ENCODE measurements at places on chromosomes 7 and 10.

DNA sequence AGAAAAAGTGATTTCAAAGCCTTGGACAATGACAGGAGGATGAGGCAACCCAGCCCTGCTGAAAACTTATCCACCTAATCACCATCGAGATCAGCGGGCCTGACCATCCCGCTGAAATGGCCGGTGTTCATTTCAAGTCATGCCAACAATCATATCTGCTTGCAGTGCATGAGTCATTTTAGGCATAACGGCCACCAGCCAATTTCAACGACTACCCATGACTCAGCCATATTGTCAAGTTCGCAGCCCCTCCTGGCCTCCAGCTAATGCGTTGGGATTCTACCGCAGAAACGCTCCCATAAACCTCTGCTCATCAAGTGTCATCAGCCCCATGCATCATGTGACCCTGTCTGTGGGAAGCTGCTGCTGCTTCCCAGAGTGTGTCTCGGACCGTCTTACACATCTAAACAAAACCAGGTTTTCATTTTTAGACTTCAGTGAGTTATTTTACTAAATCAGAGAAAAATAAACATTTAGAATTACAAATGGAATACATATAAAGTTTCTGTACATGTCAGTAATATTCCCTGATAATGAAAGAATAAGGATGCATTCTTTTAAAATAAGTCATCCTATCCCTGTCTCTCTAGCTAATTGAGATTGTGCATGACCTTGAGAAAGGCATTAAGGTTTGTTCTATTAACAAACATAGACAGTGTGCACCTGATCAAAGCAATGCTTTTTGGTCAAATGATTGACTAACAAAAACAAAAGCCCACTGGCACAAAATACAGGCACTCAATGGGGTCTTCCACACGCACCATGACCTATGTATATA lies 188.9 kb downstream of the ADAM12 start:
- no peak for DNase-seq

- DNase-seq: no peak
These were observed 478.2 kb upstream of the PFKP start for GRCh38 chr10:2589196-2589595.

DNA sequence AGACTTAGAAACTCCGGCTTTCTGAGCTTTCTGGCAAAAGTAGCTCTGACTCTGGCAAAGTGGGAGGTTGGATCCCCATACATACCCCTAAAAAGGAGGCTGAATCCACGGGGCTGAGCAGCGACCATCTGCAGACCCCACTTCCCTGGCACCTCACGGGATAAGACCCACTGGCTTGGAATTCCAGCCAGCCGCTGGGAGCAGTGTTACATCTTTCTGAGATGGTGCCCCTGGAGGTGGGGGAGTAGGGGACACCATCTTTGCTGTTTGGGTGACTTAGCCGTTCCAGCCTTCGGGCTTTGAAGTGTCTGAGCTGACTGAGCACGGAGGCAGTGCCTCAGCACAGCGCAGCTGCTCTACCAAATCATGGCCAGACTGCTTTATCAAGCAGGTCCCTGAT lies 45.0 kb upstream of the GRM3 start:
- no peak for DNase-seq

DNA sequence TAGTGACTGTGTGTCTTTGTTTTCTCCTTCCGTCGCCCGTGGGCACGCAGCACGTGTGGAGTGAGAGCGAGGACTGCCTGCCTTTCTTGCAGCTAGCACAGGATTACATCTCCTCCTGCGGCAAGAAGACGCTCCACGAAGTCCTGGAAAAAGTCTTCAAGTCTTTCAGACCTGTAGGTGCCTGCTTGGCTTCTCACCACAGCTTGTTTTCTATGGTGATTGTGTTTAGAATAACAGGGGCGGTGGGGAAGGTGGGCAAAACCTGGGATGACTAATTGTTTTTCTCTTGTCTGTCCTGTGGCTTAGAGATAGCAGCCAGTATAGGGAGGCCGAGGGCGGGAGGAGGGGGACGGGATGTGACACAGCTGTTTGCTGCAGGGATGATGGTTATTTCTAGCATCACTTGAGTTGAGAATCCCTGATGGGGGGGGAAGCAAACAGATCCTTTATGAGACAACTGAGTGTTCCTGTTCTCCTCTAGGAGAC lies 11.4 kb downstream of the MTURN start:
- DNase-seq: no peak

DNA sequence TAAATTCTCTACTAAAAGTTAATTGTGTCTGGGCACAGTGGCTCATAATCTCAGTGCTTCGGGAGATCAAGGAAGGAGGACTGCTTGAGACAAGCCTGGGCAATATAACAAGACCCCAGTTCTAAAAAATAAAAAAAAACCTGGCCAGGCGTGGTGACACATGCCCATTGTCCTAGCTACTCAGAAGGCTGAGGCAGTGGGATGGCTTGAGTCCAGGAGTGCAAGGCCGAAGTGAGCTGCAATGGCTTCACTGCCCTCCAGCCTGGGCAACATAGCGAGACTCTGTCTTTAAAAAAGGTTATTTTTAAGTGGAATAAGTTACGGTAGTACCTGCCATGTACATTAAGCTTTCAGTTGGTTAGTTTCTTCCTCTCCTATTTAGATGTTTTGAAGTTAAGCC lies 28.9 kb downstream of the CDK14 start:
- DNase-seq: no peak

- no peak for DNase-seq
These were observed 295.9 kb downstream of the GATA3 start for GRCh38 chr10:8350250-8350967.

DNA sequence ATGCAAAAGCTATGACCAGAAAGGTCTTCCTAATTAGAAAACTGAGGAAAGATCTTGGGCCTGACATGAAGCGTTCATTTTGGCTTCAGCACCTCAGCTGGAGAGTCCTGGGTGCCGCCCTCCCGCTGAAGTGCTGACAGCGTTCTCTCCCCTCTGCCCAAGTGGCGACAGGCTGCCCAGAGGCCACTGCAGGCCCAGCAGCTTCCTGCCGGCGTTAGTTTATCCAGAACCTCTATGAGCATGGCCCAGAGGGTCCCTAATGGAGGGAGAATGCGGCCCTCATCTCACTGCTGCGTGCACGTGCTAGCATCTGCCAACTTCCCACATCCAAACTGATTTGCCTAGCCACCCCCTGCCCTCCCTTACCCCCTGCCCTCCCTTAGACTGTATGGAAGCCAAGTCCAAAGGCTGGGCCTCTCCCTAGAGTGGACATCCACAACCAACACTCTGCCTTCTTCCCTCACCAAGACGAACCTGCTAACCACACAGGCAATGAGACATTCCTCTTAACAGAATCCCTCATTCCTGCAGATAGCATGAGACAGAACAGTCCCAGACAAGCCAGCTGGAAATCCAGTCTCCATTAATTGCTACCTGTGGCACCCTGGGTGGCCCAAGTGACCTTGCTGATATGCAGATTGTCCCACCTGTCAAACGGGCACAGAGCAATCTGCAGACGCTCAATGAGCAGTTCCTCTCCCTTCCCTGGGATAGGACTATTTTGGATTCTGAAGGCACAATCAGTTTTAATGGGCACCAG lies 108.4 kb downstream of the C10orf90 start:
- no peak for DNase-seq

DNA sequence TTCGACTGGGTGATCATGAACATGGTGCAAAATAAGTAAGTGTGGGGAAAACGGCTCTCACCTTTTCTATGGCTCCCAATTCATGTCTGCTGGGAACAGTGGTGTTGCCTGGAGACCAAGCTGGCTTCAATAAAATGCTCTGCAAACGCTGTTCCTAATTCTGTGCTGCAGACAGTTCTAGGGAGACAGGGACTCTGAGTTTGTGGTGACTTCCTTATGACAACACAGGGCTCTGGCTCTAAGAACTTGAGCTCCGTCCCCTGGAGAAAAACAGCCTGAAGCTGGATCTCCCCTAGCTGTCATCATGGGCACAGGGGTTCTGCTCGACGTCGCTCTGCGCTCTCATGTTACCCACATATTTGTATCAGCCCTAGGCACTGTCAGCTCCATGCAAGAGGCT lies 61.0 kb upstream of the INSYN2A start:
- no peak for DNase-seq

DNA sequence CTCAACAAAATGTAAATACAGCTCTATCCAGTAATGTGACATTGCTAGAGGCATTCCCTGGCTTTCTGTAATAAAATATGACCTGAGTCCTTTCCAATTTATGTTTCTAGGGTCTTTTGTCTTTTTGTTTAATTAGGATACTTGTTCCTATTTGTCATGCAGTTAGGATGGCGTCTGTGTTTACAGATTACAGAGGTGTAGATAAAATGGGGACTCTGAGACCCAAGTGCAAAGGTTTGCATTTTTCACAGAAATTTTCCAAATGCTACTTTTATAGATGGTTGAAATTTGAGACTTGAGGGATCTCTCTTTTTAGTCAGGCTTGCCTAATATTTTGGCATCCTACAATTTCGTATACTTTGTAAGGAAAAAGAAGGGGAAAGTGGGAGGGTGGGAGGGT lies 332.4 kb downstream of the PTEN start:
- DNase-seq: no peak

DNA sequence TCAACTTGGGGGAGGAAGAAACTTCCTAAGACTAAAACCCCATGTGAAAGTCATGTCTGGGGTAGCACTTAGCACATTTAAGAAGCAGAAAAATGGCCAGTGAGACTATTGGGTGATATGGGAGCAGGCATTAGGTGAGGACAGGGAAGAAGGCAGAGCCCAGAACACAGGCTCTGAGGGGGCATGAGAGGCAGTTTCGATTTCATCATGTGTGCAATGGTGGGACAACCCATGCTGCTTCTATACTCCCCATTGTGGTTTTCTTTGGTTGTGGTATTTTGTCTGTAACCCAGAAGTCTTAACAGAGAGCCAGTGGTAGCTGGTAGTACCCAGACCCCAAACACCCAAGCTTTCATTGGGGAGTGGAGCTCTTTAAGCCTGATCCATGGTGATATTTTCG lies 752.0 kb downstream of the GRID1 start:
- no peak for DNase-seq

- no peak for DNase-seq
These were observed 2.7 kb downstream of the BAG3 start for GRCh38 chr10:119653916-119654315.

GRCh38 chr7:64619705-64620104 lies 46.2 kb upstream of the ZNF107 start:
- DNase-seq: no peak

GRCh38 chr7:49151146-49151545 lies 226.8 kb downstream of the CDC14C start:
- DNase-seq: no peak

- DNase-seq: no peak
These were observed at the start of gene SLC16A9 for GRCh38 chr10:59709395-59710125. SLC16A9 (minus strand) TSS chr10:59709850; CDS start chr10:59684291, 25,559 bp downstream.

GRCh38 chr7:93720106-93720505 lies 145.6 kb upstream of the CALCR start:
- no peak for DNase-seq

- DNase-seq: no peak
These were observed 38.8 kb downstream of the ERLIN1 start for GRCh38 chr10:100146875-100147650.

DNA sequence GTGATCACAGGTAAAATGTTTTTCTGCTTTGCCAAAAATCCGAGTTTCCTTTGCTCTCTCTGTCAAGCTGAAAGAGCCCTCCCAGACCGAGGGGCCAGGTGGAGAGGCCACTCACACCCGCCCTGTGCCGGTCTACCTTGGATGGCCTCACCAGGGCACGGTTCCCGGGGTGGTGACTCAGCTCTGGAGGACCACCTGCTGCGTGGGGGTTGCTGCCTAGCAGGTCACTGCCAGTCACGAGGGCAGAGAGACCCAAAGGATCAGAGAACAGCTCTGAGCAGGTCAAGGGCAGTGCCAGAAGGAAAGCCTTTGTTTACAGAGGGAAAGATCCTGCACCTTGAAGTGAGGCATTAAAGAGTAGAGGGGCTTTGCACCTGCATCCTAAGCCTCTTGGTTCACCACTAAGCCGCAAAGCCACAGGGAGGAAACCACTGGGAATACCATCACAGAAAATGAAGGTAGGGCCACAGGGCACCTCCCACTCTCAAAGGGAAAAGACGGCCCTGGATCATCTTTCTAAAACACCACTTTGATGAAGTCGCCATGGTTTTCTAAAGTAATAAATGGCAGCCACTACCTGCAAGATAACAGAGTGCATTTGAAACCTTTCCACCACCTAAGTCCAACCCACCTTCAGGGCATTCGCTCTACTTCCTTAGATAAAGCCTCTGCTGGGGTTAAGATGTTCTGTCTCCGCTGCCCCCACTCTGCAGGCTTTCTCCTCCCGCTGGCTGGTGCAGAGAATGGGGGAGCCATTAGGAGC lies 160.3 kb upstream of the KLF14 start:
- no peak for DNase-seq

GRCh38 chr10:78921895-78922294 lies 146.9 kb upstream of the ZMIZ1 start:
- DNase-seq: no peak

- DNase-seq: no peak
These were observed 334.4 kb downstream of the SUGCT start for GRCh38 chr7:40468891-40469864.

DNA sequence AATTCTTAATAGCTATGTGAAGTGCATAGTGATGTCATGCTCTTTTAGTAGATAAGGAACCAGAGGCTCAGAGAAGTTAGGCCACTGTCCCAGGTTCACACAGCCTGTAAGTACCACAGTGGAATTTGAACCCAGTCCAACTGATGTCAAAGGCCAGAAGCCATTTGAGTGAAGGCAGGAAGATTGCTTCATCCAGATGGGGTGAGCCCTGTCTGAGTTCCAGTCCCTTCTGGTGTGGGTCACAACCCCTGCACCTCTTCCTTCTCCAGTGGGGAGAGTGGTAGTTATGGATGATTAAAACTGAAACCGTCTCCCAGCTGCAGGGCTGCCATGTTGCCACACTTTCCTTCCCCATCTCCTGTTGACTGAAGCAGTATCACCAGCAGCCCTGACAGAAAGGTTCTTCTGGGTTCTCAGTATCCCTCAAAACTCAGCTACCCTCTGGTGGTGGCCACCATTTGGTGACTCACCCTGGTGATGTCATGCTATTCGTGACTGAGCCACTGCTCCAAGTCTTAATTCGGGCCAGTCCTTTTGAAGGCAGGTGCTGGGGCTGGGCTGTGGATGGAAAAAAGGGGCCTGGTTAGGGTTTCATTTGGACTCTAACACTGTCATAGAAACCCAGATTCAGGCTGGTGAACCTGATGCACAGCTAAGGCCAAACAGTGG lies 1.5 kb upstream of the C10orf95 start:
- no peak for DNase-seq

GRCh38 chr10:30540276-30540675 lies 89.3 kb downstream of the LYZL2 start:
- DNase-seq: no peak

GRCh38 chr10:51659344-51659743 lies 40.1 kb downstream of the CSTF2T start:
- DNase-seq: no peak

GRCh38 chr7:41943094-41943577 lies 240.2 kb upstream of the INHBA start:
- DNase-seq: no peak

- DNase-seq: no peak
These were observed 9.6 kb downstream of the KLHDC10 start for GRCh38 chr7:130079846-130080394.
